ENCODE measurements at places on chromosomes 1 and 21.

DNA sequence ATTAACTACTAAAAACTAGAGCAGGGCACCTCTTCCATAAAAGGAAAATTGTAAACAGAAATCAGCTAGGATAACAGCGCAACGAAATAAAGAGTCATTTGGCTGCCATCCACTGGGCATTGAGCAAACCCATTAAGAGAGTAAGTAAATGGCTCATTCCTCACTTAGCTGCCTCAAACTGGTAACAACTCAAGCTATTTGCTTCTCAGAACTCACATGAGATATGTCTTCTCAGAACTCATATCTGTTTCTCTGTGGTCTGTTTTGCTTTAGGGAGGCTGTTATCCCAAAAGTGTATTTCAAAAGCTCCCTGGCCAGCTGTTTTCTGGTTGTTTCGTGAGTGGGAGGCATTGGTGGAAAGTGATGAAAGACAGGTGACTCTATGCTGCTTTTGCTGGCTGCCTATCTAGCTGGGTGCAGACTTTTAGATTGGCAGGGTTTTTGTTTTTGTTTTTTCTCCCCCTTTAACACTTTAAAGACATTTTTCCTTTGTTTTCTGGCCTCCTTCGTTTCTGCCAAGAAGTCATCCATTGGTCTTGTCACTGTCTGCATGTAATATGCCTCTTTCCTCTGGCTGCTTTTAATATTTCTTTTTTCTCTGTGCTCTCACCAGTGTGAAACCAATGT is 269.2 kb upstream of the RGS18 start:
- DNase-seq: peak; percentile 13

DNA sequence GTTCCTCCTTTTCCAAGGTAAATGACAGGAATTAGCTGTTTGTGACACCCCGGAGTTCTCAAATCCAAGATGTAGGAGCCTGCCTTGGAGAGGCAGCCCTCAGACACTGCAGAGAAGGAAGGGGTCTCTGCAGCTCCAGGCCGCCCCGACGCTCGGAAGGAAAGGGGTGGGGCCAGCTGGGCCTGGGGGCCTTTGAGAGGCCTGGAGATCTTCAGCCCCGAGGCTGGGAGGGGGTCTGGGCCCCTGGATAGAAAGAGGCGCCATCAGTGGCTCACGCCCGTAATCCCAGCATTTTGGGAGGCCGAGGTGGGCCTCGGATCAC is 1.1 kb upstream of the TNFRSF18 start:
- DNase-seq: no peak

- no peak for DNase-seq
These were observed 259.8 kb upstream of the CAMK1G start for GRCh38 chr1:209323743-209324142.

- peak; percentile 83 for DNase-seq
These were observed 71.6 kb upstream of the GREM2 start for GRCh38 chr1:240683576-240683975.

- no peak for DNase-seq
These were observed 17.7 kb downstream of the RAP1GAP start for GRCh38 chr1:21651214-21652042.

All from fibroblast of the aortic adventitia (primary cell).